NCI-H1048 (cell line): ENCODE measurements at places on chromosomes 5 and 9.

- DNase-seq, result no peak
Measured at GRCh38 chr5:57690724-57691123, 208.1 kb upstream of the ACTBL2 start.

- no peak for DNase-seq
Measured at GRCh38 chr5:103094737-103095136, 25.2 kb downstream of the GIN1 start.

GRCh38 chr5:111271885-111272284 lies 47.7 kb downstream of the CAMK4 start:
- no peak for DNase-seq

DNA sequence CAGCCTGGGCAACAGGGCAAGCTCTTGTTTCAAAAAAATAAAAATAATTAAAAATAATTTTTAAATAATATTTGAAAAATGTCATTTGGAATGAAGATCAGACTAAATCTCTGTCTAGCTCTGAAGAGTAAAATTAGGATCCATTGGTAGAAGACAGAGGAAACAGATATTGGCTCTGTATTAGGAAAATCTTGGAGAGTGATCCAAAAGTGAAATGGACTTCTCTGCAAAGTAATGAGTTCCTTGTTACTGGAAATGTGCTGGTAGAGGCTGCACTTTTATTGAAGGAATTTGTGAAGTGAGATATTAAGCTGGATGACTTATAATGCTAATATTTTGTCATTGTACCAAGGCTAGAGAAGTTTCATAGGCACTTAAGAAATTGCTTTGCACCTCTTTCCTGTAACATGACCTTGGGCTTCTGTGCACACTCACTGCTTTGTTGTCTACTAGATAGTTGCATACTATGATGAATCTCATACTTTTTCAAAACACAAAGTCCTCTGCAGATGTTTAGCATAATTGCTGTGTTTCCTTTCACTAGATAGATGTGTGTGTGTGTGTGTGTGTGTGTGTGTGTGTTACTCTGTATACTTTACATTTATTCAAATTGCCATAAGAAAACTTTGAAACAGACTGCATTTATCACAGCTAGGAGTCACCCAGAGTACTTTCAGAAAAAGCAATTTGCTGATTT lies 13.1 kb downstream of the THBS4 start:
- DNase-seq, result no peak

DNA sequence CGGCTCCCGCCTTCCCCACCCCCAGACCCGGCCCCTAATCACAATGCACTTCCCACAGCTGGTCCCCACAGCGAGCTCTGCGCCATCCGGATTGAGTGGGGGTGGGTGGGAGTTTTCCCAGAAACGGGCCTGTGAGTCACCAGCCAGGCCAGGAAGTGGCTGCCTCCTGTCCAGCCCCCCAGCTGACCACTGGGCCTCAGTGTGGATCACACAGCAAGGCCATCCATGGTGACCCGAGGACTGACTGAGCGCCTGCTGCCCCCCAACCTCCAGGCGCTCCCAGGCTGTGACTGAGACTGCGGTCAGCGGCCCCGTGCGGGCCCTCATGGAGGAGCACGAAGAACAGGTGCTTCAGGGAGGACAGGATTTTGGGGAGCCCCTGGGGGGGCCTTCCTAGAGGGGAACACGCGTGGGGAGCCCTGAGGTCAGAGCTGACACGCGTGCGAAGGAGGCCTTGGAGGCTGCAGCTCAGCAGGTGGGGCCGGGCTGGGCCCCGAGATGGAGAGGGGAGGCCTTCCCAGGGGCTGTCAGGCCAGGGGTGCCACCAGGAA lies 48.3 kb upstream of the EGFL7 start:
- DNase-seq, result no peak

- no peak for DNase-seq
Measured at GRCh38 chr5:16271851-16272250, 92.3 kb upstream of the MARCHF11 start.

DNA sequence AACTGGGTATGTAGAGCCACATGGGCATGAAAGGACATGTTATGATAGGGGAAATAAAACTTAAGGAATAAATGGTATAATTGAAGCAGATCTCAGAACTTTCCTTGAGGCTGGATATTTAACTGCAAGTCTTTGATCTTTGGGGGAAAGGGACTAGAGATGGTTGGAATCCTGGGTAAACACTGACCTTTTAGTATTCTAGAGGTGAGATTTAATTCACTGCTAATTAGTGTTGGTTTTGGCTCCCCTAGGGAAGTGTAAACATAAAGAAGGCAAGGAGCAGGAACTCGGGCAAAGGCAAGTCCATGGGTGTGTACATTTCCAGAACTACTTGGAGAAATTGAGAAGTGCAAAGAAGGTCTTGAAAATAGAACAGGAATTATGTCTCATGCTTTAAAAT lies 16.6 kb downstream of the NIM1K start:
- DNase-seq, result no peak

- no peak for DNase-seq
Measured at GRCh38 chr5:31086839-31087415, 106.6 kb upstream of the CDH6 start.

DNA sequence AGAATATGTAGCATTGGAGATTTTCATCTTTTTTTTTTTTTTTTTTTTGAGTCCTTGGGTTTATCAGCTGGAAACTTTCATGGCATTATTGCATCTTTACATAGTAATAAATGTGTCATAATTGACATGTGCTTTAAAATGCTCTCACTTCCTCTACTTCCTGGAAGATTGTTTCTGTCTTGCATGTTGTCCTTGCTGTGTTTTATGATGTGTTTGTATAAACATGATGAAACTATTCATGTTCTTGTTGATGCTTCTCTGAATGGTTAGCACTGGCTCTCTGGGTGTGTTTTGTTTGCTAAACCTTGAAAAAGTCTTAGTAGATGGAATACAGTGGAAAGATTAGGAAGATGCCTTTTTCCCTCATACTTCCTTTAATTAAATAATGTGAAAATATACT lies 87.9 kb downstream of the IQGAP2 start:
- DNase-seq, result no peak

DNA sequence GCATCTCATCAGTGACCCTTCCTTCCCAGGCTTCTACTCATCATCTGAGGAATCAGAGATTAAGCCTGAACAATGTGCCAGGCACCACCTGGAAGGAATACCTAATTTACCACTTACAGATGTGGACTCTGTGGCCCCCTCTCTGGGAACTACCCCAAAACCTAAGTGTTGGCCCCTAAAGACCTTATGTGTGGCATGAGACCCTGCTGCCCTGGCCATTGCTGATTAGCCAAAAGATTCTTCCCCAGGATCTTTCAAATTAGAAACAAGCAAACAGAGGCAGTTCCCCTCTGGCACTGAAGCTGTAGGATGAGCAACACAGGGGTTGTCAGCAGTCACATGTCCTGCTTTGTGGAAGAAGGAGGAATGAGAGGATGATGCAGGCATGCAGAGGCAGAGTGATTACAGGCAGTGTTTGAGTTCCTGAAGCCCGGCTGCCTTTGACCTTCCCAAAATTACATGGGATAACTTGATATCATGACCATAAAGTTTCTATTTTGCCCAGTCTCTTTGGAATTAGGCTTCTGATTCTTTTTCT lies 10.6 kb downstream of the SPINK4 start:
- no peak for DNase-seq

DNA sequence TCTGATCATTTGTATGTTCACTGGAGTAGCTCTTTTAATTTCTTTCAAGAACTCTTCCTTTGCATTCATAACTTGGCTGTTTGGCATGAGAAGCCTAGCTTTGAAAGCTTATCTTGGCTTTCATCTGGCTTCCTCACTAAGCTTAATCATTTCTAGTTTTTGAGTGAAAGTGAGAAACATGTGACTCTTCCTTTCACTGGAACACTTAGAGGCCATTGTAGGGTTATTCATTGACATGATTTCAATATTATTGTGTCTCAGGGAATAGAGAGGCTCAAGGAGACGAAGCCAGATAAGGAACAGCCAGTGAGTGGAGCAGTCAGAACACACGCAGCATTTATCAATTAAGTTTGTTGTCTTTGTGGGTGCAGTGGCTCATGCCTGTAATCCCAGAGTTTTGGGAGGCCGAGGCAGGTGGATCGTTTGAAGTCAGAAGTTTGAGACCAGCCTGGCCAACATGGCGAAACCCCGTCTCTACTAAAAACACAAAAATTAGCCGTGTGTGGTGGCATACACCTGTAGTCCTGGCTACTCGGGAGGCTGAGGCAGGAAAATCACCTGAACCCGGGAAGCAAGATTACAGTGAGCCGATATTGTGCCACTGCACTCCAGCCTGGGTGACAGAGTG lies 98.3 kb downstream of the UGCG start:
- no peak for DNase-seq

DNA sequence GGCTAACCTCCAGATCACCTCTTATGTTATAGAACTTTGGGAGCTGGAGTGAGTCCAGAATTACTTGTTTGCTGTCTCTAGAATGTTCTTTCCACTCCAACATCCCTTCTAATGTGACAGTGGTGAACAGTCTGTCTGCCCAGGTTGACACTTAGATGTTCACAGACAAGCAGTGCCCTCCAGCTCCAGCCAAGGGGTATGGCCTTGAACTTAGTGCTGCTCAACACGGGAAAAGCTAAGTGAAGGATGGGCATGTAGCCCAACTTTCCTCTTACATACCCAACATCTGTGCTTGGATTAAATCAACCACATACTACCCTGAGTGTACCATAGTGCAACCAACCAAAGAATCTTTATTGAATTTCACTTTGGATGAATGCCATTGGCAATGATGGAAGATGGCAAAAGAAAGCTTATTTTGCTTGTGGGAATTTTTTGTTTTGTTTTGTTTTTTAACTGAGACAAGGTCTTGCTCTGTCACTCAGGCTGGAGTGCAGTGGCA lies 201.2 kb downstream of the NXNL2 start:
- no peak for DNase-seq

GRCh38 chr5:68739752-68740151 lies 354.1 kb upstream of the SLC30A5 start:
- no peak for DNase-seq

GRCh38 chr9:16611001-16611400 lies 259.5 kb downstream of the BNC2 start:
- DNase-seq, result no peak

DNA sequence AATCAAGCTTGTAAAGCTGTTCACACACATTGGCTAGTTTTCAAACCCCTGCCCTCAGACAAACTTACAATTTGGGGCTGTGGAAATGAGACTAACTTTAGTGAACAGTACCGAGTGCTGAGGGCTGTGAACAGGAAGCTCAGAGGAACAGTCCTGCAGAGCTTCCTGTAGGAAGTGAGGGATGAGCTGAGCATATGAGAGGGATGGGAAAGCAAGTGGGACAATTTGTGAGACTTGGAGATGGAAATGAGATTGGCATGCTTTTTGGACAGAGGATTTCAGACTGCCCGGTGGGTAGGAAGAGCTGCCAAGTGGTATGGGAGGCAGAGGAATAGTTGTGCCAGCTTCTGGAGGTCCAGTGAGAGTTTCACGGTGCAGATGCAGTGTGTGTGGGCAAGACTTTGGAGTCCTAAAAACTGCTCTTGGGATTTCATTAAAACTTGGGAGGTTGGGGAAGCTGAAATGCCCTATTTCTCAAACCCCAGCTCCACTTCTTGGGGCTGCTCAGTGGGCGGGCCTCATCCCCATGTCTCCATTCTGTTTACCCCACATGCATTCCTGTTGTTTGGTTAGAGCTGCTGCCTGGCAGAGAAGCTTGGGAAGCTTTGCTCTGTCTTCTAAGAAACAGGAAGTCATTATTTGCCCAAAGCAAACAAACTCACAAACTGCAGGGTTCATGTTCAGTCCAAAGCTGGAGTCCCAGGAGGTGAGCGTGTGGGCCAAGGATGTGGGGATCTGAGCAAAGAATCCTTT lies 267.5 kb downstream of the ZSWIM6 start:
- DNase-seq, result no peak

- no peak for DNase-seq
Measured at GRCh38 chr9:127779136-127779981, 893 bp upstream of the SH2D3C start.

GRCh38 chr5:174100490-174100889 lies 55.0 kb downstream of the NSG2 start:
- DNase-seq, result no peak
